NB4 (cell line): ENCODE measurements at places on chromosomes 7 and 10.

- DNase-seq = no peak
Observed at GRCh38 chr10:62626817-62627216, 177.7 kb upstream of the ADO start.

DNA sequence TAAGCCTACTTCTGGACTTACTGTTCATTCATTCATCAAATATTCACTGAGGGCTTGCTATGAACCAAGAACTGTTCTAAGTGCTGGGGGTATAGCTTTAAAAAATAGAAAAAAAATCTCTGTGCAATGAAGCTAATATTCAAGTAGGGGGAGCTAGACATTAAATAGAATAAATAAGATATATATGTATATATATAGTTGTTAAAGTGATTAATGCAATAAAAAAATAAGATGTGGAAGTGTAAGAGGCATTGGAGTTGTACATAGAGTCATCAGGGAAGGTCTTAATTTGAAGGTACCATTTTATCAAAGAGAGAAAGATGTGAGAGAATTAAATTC is 181.2 kb upstream of the AGR3 start:
- no peak for DNase-seq

DNA sequence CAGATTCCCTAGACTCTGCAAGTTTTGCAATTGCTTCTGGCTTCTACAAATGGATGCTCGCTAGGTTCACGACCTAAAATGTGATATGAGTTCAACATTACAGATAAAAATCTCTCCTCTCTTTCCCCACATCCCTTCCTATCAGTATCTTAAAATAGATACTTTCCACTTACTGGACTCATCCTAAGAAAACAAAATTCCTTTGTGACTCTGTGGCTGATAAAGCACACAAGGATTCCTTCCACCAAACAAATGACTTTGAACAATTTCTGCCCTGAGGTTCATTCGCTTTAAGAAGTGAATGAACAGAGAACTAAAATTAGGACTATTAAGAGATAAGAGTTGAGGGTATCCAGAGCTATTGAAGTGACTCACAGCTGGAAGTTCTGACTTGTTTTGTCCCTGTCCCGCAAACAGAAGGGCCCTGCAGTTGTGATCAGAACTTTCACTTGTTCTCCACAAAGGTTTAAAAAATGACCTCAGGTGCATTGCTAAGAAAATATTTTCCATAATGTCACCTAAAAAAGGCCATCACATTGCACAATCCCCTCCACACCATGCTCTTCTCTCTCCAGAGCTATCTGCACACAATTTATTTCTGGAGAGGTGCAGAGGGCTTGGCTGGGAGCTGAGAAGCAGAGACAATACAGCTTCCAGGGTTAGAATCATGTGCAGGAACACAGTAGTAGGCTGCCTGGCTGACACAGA is 96.1 kb downstream of the PIP4K2A start:
- peak; percentile 28 for DNase-seq

- DNase-seq = peak; percentile 28
Observed at GRCh38 chr10:90148116-90148855, 446.9 kb downstream of the KIF20B start.

- no peak for DNase-seq
Observed at GRCh38 chr10:52280051-52280450, 34.0 kb upstream of the DKK1 start.

GRCh38 chr10:107971411-107971810 is 806.9 kb upstream of the SORCS1 start:
- no peak for DNase-seq

DNA sequence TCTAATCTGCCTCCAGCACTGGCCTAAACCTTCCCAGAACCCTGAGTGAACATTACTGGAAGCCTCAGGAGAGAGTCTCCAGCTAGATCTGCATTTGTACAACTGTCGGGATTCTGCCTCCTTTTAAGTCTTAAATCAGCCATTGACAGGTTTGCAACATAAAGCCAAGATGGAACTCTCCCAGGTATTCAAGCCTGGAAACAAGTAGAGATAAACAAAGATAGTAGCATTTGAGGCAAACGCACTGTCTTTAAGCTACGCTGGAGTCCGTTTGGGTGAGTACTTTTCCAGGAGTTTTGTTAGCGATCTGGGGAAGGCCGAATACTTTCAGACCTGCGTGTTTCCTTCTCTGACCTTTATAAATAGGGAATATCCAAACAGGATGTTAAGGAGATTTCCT is 317.2 kb upstream of the FZD8 start:
- DNase-seq = no peak

DNA sequence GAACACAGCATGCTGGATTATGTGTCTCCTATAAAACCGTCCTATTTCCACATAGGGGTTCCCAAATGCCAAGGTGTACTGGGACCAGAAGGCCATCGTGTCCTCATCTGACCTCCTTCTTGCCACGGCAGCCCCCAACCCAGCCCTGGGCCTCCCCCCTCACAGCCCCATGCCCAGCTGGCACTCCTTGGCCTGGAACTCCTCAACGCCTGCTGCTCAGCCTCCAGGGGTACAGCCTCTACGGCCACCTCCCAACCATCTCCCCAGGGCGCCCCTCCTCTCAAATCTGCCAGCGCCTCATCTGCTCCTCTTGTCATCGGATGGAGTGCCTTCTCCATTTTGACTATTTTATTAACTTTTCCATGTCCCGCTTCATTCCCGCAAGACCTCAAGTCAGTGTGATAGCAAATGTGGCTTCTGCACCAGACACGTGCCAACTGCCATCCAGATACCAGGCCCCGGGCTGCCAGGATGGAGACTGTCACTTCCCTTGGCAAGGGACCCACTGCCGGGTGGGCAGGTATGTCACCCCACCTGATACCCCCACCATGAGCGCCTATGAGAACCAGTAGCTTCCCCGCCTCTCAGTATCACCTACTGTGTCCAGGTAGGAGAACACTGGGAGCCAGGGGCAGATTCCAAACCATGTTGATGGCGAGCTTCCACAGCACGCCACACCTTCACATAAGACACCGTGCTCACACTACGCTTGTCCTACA is 106.7 kb downstream of the EBF3 start:
- no peak for DNase-seq

DNA sequence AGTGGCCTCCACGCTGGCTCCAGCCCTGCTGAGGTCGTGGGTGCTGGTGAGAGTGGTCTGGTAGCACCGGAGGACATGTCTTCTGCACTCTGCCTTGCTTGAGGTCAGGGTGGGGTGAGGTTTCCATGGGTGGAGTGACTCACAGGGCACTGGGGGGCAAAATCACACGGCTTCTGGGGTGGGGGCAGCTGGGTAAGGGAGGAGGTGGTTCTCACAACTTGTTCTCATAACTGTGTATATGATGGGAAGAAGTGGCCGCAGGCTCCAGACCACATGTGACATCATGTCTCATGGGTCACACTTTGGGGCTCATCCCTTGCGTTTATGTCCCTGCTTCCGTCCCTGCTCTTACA is 884 bp upstream of the PRF1 start:
- peak; percentile 34 for DNase-seq

DNA sequence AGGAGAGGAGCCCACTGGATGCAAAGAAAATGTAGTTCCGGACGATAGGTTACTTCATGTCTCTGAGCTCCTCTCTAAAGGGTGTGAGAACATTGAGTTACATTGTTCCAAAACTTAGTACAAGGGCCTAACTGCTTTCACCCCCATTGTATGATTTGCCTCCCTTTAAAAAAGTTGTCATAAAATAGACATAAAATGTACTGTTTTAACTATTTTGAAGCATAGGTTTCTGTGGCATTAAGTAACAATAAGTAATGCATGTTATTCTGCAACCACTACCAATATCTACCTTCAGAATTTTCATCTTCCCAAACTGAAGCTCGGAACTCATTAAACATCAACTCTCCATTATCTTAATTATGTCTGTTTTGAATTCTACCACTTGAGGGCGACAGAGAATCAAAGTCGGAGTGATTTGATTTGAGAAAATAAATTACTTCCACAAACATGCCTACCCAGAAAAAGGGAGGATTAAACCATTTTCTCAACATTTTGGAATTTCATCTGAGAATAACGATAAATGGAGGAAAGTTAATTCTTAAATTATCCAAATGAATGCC is 2.7 kb downstream of the IGFBP1 start:
- DNase-seq = peak; percentile 45

DNA sequence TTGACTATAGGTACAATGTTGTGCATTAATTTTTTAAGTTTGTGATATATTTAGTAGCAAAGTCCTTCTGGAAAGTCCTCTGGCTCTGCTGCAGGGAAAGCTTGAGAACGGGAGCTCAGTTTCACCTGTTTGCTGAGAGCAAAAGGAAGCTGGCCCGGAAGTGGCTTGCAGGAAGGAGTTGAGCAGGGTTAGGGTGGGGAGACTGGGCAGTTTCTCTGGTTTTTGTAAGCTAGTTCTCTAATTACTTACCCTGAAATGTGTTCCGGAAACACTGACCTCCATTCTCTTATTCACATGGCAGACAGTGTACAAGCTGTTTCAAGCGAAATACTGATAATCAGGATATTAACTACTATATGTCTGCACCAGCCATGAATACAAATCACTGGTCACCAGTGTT is 22.3 kb downstream of the MAP3K8 start:
- DNase-seq = peak; percentile 75

DNA sequence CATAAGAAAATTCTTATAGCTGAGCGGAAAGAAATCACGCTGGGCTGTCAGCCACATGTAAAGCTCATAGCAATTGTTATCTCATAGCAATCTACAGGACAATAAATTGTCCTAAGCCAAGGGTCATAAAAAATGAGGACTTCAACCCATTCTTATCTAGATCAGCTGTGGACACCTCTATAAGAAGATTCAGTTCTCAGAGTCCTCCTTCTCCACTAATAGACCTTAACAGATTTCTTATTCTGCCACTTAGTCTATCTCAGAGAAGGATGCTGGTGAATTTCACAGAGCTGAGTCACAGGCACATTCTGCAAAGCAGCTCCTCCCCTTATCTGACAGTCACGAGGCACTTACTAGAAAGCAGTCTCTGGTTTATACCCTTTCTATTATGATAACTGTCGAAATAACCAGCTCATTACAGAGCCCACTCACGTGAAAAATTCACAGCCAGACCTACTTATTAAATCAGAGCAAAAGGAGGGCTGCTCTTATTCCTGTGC is 185.3 kb upstream of the PCLO start:
- DNase-seq = no peak

DNA sequence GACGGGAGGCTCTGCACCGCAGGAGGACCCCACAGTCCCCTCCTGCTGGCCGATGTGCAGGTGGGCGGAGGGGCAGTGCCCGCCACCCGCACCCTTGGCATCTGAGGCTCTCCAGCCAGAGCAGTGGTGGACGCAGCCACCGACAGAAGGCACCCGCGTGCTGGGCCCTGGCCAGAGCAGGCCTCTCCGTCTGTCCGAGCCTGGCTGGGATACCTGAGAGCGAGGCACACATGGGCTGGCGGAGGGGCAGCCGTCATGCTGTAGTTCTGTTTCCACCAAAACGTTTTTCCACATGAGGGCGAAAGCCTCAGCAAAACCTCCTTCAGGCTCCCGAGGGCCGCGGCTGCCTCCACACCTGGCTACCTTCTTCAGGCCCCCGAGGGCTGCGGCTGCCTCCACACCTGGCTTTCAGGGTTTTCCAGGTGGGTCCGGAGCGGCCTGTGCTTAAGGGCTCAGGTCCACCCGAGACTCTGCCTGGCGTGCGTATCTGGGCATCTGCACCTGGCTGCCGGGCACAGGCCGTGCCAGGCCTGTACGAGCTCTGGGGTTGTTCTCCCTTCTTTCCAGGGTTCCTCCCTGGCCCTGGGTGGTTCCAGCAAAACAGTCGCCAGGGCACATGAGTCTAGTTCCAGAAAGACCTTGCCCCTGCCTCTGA is 115.5 kb downstream of the INPP5A start:
- no peak for DNase-seq

DNA sequence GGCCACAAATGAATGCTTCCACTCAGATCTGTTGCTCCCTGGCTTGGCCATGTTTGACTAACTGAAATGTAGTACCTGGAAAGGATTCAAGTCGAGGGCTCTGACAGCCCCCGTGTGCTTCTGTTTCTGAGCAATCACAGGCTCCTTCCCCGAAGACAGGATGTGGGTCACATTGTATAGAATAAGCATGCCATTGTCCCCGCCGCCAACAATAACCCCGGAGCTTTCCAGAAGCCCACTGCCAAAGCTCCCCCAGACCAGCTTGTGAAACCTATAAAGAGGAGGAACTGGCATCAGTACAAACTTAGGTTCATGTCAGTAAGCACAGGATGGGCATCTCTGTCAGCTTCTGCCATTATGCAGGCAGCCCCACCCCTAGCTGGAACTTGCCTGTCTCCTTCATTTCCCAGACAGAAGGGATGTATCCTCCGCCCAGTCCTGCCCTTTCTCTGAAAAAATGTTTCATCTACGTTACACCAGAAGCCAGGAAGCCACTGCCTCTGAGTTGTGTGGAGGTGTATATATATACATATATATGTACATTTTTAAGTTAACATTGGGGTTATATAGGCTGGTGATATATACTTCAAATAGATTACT is 10.3 kb downstream of the SEC31B start:
- DNase-seq = no peak

GRCh38 chr7:141754939-141755338 is 9.0 kb upstream of the TAS2R3 start:
- DNase-seq = peak; percentile 61

DNA sequence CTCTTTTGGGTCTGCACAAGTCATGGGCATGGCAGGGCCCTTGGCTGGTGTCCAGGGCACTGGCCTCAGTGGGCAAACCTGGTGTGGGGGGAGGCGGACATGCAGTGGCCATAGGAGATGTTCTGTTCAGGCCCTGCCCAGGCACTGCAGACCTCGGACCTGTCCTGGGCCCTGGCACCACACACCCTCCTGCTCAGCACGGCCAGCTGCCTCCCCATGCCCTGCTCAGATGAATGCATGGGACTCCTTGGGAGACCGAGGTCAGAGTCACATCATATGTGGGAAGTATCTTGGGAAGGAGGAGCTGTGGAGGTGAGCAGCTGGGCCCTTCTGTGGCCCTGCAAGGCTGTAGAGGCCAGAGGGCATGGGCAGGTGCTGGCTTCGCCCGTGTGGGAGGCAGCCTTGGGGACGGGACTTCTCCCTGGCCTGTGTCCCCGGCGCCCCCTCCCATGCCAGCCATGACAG is 130.8 kb downstream of the VIPR2 start:
- no peak for DNase-seq

- no peak for DNase-seq
Observed at GRCh38 chr7:140678816-140679130, 6.0 kb downstream of the ADCK2 start.

DNA sequence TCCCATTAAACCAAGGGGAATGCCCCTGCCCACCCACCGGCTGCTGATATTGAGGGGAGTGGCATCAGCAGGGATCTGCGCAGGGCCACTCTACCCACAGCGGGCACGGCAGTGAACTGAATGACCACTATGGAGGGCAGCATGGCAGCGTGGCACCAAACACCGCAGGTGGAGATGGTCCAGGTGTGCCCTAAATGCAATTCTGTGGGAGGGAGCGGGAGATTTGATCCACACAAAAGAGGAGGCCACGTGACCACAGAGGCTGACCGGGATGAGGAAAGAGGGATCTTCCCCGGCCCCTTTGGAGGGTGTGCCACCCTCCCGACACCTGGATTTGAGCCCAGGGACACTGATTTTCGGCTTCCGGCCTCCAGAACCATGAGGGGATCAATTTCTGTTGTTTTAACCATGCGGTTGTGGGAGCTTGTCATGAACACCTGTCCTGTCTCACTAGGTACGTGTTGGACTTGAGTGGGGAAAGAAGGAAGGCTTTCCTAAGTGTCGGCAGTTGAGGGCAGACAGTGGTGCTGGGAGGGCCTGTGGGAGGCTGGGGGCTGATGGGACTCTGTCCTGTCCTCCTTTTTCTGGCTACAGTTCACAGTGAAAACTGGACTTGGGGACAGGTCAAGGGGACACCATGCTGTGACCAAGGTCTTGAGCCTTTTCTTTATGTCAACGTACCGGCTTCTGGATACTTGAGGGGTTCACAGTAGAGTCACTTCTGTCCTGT is 66.1 kb downstream of the CFAP46 start:
- no peak for DNase-seq
